ENCODE measurements at places on chromosomes 16 and 17.
A peak's percentile ranks its signal among the peaks of the same experiment; 100 is the strongest.

- no peaks in the 10 kb centered on the region for H3K4me1 ChIP-seq
- no peak overlapping the region for H3K27ac ChIP-seq
- no peaks in the 10 kb centered on the region for H3K27me3 ChIP-seq
- DNase-seq, result no peak
- H3K36me3 ChIP-seq, result no peaks in the 10 kb centered on the region
These were observed 975.7 kb upstream of the RBFOX1 start for GRCh38 chr16:6356911-6357310.

GRCh38 chr17:68870976-68871375, 84.2 kb downstream of the ABCA8 start:
- H3K36me3 ChIP-seq, result no peaks in the 10 kb centered on the region
- H3K4me1 ChIP-seq, result no peaks in the 10 kb centered on the region
- no peak for DNase-seq
- H3K4me3 ChIP-seq, result no peak overlapping the region
- H3K27ac ChIP-seq, result no peak overlapping the region

DNA sequence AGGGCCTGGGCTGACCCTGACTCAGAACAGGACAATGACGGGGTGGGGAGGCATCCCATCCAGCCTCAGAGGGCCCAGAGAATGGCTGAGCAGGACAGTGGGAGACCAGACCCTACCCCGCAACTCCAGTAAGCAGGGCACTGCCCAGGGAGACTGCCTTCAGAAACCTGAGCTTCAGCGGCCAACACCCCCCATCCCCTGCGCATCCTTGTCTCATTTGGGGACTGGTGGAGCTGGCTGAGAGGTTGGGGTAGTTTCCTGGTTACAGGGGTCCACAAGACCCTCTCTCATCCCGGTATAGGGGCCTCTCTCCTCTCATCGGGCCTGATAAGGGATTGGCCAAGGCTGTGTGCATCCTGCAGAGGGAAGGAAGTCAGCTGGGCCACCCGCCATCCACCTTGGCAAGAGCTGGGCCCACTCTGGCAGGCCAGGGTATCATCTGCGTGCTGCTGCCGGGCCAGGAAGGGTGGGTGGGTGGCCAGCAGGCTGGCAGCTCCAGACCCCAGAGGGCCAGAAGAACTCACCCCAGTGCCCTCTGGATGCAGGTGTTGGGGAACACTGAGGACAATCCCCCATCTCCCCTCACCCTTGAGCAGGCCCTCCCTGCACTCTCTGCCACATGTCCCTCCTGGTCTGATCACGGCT, 229.1 kb downstream of the KATNIP start:
- no peaks in the 10 kb centered on the region for H3K36me3 ChIP-seq
- no peak overlapping the region for H3K27ac ChIP-seq
- no peaks in the 10 kb centered on the region for H3K4me1 ChIP-seq
- no peak for DNase-seq
- H3K27me3 ChIP-seq, result no peaks in the 10 kb centered on the region

DNA sequence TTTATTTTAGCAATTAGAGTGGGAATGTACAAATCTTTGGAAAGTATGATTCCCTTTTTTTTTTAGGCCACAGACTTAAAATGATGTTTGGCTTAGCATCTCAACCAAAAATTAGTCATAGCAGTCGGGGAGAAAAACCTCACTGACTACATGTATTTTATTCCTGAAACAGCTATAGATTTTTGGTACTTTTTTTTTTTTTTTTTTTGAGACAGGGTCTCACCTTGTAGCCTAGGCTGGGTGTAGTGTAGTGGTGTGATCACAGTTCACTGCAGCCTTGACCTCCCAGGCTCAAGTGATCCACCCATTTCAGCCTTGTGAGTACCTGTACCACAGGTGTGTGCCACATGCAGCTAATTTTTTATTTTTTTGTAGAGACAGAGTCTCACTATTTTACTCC, 23.4 kb downstream of the RNFT1 start:
- peak overlapping the region; percentile 51 for H3K4me3 ChIP-seq
- no peaks in the 10 kb centered on the region for H3K27me3 ChIP-seq
- peak overlapping the region; percentile 98 for H3K27ac ChIP-seq

DNA sequence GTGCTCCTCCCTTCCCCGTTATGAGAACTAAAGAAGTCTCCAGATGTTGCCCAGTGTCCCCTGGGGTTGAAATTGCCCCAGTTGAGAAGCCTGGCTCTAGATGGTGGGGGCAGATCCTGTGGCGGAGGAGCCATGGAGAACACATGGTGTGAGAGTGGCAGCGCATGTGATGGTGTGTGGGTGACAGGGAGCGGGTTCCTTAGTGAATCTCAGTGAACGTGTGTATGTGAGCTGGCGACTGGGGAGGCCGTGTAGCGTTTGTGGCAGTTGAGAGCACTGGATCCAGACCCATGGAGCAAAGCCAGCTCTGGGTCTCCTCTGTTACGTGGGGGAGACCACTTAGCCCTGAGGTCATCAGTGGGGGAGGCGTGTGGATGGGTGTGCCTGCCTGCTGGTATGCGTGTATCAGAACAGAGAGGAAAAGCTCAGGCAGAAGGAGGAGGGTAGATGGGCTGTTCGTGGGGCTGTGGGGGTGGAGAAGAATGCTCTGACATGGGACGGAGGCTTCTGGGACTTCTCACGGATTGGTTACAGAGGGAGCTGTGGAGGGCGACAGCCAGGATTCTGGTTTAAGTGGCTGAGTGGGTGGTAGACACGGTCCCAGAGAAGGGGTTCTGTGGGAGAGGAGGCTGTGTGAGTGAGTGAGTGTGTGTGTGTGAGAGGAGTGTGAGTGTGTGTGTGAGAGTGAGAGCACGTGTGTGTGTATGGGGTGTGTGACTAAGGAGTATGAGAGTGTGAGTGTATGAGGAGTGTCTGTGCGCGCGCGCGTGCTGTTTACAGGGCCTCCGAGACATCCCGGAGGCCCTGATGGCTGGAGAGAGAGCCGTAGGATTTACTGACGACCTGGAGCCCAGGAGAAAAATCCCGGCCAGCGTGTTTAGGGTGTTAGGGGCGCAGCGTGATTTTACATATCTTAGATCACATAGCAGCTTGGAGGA, 193.8 kb downstream of the SNX29 start:
- no peak overlapping the region for H3K4me3 ChIP-seq
- no peaks in the 10 kb centered on the region for H3K36me3 ChIP-seq
- no peak for DNase-seq
- no peak overlapping the region for H3K27ac ChIP-seq

- no peak overlapping the region for H3K27ac ChIP-seq
- no peaks in the 10 kb centered on the region for H3K4me1 ChIP-seq
- no peaks in the 10 kb centered on the region for H3K36me3 ChIP-seq
These were observed 30.4 kb downstream of the TMEM100 start for GRCh38 chr17:55692276-55692675.

Data from activated T-cell treated with anti-CD3 and anti-CD28 coated beads, Interleukin-2, amount 50 U/mL, for 72 hours (primary cell).